ENCODE measurements at places on chromosomes 11 and 22.

DNA sequence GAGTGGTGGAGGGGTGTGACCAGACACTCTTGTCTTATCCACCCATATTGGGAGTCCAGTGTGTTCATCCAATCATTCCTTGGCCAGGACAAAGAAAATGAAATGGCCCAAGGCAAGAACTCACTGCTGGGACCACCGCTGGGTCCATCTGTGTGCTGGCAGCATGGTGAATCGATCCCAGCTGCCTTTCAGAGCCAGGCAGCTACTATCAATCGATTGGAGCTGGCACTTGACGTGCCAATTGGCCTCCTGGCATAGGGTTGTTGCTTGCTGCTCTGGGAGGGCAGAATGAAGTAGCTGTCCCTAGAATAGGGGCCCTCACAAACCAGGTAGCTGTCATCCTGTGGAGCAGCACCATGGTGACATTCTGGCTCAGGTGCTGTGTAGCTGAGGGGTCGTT, 1.4 kb upstream of the ARVCF start:
- DNase-seq, result no peak

DNA sequence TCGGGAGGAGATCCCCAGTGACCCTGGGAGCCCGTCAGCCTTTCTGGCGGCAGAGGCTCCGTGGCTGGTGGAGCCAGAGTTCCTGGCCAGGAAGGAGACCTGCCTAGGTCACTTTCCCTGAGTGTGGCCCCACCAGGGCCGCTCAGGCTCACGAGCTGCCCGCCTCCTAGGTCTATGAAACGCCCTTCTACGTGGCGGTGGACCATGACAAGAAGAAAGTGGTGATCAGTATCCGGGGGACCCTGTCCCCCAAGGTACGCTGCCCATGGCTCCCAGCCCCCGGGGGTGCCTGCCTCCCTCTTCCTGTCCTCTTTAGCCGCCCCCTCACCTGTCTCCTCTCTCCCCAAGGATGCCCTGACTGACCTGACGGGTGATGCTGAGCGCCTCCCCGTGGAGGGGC, 17.0 kb upstream of the MYRF start:
- DNase-seq, result no peak

DNA sequence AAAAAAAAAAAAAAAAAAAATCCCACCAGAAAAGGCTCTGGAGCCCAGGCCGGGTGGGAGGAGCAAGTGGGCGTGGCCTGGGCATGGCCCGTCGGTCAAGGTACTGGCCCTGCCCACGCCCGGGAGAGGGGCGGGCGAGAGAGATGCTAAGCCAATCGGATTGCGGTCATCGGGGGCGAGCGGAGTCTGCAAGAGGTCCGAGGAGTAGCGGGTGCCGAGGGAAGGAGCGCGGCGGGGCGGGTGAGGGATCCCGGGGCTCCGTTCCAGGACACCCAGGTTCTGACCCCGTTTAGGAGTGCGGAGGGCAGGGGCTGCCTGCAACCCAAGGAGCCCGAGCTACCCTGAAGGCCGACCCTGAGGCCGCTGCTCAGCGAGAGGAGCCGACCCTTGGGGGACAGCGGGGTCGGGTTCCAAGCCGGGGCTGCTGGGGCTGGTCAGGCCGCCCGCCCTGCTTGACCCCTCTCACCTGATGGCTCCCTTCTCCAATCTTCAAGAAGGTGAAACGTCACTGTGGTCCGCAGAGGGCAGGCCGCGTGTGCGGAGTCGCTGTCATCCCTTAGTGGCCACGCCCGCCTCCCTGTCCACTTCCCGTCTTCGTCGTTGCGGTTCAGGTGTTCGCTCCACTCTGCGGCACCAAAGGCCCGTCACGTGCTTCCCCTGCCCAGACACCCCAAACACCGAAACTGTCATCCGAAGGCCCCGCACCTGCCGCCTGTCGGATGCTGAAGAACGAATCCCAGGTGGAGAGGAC, 11.1 kb upstream of the TAB1 start:
- DNase-seq, result no peak

- no peak for DNase-seq
These were observed 65.5 kb upstream of the THY1 start for GRCh38 chr11:119488256-119488995.

DNA sequence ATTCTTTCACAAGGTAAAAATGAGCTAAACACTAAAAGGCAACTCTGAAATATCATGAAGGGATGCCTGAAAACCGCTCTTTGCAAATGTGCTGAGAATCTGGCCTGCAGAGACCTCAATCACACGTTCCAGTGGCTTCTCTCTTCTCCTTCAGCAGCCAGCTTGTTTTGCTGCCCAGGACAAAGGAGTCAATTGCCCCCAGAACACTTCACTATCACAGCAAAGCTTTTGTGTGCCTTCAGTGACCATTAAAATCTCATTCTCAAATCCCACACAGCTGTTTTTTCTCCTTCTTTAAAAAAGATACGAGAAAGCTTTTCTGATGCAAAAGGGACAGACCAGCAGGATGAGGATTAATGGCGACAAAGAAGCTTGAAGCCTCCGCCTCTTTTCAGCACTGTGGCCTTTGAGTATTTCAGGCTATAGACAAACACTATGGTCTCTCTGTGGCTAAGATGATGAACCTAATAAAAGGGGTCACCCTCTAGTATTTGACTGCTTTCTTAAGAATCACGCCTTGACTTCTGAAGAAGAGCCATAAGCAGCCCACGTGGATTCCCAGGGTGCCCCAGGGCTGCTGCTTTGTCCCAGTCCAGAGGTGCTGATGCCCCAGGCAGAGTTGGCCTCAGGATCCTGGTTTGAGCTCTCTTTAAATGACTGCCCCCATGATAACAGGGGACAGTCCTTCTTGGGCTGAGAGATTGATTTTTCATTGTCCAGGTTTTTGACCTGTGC, 33.4 kb upstream of the NRIP3 start:
- no peak for DNase-seq

DNA sequence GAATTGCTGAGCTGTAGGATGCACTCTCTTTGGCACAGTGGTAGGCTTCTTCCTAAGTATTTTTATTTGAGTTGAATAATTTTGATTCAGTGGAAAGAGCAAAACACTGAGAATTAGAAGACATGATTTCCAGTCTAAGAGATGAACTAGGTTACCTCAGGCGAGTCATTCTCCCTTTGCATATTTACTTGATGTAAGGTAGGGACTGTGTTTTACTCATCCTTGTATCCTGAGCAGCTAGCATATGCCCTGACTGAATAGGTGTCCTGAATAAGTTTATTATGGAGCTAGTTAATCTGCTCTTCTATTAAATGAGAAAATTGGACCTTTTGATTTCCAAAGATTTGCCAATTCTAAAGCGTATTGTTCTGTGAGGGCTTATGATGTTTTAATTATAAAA, 50.7 kb downstream of the STIM1 start:
- no peak for DNase-seq

DNA sequence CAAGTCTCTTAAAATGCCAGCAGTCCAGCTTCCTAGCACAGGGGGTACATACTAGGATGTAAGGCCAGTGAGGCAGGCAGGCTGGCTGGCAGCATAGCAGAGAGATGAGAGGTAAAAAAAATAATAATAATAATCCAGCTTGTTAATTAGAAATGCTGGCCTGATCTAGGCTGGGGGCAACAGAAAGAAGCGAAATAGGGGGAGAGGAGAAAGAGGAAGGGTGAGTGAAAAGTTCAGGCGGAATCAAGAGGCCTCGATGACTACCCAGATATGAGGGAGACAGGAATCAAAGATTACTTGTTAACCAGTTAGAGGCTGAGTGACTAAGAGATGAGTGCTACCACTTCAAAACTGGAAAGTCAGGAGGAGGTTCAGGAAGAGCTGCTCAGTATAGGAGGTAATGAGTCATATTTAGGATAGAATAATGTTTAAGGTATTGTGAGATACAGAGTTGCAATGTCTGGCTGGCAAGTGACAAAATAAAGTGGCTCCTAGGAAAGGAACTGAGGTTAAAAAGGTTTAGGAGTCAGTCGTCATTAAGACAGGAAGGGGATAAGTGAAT, 2.8 kb downstream of the ALKBH8 start:
- no peak for DNase-seq

DNA sequence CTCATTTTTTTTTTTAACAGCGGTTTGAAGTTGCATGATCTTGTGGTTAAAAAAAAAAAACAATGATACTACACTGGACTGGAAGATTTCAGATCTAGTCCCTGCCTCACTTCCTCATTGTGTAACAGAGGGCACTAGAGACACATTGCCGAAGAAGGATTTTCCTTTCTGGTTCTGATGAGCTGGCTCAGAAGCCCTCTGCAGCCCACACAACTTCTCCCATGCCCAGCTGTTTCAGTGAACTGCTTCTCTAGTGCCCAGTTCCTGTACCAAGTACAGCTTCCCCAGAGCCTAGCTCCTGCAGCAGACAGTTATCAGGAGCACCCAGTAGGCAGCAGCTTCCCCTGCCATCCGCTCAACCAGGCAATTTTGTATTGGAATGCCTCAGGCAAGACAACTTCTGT, 29.5 kb upstream of the ANO5 start:
- no peak for DNase-seq

DNA sequence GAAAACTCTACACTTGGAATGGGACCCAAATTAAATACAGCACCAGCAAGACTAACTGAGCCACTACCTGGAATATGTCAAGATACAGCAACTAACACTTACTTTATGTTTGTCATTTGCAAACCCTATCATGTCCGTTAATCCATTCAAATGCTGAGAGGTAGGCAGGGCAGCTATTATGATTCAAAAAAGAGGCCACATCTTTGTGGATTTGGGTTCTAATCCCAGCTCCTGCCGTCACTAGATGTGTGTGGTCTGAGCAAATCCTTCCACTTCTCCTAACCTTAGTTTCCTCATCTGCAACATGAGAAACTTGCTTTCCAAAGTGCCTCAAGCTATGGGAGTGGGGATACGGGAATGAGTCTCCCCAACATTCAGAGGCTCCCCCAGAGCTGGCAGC, 24.2 kb downstream of the FLI1 start:
- no peak for DNase-seq

GRCh38 chr11:69320326-69320725, 26.4 kb downstream of the MYEOV start:
- no peak for DNase-seq

GRCh38 chr22:25193548-25193947, 6.1 kb upstream of the CRYBB3 start:
- no peak for DNase-seq

GRCh38 chr11:31214372-31214771, 155.2 kb downstream of the DCDC1 start:
- DNase-seq, result no peak

DNA sequence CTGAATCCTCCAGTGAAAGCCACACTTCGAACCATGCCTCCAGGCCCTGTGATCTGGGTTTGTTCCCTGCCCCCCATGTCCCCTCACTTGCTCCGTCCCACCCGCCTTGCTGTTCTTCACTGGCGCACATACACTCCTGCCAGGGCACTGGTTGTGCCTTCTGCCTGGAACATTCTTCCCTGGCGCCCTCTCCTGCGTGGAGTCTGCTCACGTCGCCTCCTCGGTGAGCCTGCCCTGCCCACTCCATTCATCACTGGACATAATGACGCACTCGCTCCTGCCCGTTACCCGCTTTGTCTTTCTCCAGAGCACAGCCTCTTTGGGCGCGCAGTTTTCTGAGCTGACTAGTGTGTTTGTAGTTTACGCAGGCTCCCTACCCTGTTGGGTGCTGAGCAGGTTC, 21.0 kb upstream of the MIEF1 start:
- DNase-seq, result no peak

DNA sequence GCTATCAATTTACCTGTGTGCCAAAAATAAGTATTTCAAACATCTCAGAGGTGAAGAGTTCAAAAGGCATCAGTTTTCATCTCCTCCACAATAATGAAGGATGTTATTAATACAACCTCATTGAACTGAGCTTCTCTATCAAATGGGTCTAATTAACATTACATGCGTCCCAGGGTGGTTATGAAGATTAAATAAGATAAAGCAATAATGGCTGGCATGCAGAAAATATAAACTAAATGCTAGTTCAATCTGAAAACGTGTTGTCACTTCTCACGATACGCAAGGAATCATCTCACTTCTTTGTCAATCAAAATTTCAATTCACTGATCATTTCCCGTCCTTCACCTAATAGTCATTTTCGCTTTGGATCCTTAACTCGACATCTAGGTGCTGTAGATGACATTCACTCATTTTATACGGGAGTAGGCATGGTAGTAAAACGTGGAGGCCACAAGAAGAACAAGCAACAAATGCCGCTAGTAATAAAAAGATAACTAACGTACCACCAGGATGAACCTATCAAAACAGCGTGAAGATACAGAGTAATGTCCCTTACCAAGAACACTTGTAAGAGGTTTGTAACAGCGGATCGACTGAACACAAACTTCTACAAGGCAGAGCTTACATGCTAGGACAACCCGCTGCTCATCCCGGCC, 918 bp downstream of the CHORDC1 start:
- DNase-seq, result no peak

DNA sequence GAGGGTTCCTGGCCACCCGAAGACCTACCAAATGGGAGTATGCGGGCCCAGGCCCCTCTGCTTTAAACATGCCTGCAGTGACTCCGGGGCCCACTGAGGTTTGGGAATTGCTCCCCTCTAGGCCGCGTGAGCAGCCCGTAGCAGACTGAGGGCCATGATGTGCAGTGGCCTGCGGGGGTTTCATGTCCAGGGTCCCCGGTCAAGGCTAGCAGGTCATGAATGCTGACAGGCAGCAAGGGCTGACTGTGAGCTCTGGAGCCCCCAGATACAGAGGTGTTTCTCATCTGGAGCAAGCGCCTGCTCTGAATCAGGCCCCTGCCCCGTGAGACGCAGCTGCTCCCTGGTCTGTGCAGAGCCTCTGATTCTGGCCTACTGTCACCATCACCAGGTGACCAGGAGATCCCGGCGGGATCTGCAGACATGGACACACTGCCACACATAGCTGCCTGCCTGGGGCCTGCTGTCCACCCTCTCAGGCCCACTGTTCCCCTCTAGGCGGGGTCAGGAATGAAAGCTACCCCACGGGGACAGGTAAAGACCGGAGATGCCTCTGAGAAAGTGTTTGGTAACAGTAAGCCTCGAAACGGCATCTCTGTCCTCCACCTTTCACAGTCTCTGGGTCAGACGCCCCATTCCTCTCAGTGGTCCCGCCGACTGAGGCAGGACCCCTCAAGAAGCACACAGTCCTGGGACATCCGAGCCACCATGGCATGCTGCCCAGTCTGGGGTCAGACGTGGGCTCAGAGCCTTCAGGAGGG, 73.3 kb downstream of the PARVB start:
- no peak for DNase-seq

DNA sequence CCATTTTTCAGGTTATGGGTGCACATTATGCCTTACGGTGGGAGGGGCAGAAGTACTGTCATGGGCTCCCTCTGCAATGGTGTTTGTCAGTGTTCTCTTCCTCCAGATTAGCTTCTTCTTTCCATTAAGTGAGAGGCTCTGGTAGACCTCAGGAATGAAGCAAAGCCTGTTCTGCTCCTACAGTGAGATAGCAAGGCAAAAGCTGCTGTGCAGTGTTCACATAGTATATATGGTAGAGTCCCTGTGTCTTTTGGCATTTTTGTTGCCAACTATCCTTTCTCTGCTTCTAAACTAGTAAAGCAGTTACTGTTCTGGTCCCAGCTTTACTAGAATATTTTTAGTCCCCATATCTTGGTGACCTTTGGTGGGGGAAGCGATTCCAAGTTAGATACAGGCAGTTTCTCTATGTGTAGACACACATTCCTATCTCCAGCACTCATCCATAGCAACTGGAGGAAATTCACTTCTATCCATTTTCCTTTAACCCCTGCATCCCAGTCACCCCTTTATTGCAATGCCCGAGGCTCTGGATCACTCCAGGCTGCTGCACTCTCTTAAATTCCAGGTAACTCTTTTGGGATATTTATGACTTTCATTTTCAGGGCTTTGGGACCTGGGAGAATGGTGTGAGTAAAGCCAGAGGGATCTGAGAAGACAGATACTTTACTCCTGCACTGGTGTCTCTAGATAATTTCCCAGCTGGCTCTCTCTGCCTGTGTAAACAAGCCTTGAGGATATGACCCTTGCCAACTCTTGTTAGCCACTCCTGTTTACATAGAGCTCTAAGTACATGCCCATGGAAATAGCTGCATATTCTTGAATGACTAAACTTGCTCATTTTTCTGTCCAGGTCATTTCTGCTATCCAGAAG, 3.9 kb upstream of the TRIM34 start:
- DNase-seq, result no peak

All from NCI-H345 (cell line).